ENCODE measurements at places on chromosomes 6 and 20.

- DNase-seq: no peak
Observed at GRCh38 chr6:48764286-48765044, 653.5 kb upstream of the PTCHD4 start.

DNA sequence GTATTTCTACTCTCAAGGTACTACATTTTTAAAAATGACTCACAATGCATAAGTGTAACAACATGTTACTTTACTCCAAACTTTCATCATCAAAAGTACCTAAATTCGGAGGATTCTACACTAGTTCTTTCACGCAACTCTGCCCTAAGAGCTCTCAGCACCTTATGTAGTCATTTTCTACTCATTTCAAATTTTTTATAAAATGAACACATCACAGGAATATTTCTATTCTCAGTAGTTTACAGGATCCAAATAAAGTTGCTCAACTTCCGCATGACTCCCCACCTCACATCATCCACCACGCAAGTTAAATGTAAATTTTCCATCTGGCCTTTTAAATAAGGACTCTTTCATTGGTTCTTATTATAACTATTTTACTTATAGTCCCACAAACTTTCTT lies 344.9 kb upstream of the MANEA start:
- DNase-seq: no peak

GRCh38 chr6:14659841-14660240 lies 542.3 kb downstream of the CD83 start:
- DNase-seq: no peak

- no peak for DNase-seq
Observed at GRCh38 chr6:12614456-12614855, 102.1 kb upstream of the PHACTR1 start.

DNA sequence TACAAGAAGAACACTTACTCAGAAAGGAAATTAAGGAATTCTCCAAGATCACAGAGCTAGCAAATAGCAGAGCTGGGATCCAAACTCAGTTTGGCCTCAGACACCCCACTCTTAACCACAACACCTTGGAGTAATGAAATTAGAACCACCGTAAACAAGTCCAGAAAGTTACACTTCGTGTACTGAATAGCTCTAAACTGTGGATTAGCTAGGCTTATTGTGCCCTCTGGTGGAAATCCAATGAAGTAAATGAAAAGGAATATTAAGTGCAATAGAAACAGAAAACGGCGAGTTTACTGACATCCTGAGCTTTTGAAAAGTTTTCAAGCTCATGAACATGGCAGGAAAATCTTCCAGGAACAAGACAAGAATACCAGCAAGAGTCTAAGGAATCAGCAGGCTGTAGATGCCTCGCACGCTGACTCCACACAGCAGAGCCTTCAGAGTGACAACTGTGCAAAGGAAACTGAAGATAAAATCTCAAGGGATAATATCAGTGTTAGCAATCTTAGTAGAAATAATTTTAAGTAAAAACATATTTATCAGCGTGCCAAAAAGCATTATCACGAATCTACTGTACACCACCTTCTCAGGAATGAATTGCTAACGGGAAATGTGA lies 34.6 kb downstream of the FBXO5 start:
- no peak for DNase-seq

- no peak for DNase-seq
Observed at GRCh38 chr20:59676126-59676850, 71.9 kb downstream of the PHACTR3 start.

DNA sequence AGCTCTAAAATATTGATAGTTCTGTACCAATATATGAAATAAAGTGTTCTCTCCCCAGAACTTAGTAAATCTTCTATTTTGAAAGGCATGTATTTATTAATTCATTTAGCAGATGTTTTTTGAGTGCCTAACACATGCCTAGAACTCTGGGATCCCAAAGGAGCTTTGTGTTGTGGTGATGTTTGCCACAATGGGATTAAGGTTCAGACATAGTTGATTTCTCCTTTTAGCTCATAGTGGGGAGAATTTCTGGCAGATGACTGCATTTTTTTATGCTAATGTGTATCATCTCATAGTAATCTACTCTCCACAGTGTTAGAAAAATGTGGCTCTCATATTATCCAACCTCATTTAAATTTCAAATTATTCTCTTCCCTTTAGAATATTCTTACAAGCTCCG lies 21.7 kb downstream of the MYB start:
- DNase-seq: no peak

GRCh38 chr6:31765910-31766794 lies 3.7 kb downstream of the SAPCD1 start:
- DNase-seq: no peak

DNA sequence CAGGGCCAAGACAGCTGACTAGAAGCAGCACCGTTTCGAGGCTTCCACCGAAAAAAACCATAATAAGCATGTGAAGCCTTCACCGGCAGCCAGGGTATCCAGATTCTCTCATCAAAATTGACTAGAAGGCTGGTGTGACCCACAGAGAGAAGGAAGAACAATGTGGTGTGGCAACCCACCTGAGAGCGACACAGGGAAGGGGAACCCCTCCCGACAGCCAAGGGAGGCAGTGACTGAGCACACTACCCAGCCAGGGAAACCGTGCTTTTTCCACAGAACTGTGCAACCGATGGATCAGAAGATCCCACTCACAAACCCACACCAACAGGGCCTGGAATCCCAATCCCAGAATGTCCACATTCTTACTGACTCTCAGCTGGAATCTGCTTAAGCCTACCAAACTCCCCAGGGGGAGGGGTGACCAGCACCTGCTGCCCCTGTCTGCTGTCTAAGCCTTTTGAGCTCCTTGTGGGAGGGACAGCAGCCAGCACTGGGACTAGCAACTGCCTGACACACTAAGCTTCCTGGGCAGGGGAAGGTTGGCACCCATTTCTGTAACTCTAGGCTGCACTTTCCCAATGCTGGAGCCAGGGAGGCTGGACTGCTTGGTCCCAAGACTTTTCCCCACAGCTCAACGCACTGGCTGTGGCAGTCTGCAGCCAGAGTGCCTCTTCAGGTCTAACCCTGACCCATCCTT lies 231.9 kb upstream of the FAM83B start:
- DNase-seq: no peak

DNA sequence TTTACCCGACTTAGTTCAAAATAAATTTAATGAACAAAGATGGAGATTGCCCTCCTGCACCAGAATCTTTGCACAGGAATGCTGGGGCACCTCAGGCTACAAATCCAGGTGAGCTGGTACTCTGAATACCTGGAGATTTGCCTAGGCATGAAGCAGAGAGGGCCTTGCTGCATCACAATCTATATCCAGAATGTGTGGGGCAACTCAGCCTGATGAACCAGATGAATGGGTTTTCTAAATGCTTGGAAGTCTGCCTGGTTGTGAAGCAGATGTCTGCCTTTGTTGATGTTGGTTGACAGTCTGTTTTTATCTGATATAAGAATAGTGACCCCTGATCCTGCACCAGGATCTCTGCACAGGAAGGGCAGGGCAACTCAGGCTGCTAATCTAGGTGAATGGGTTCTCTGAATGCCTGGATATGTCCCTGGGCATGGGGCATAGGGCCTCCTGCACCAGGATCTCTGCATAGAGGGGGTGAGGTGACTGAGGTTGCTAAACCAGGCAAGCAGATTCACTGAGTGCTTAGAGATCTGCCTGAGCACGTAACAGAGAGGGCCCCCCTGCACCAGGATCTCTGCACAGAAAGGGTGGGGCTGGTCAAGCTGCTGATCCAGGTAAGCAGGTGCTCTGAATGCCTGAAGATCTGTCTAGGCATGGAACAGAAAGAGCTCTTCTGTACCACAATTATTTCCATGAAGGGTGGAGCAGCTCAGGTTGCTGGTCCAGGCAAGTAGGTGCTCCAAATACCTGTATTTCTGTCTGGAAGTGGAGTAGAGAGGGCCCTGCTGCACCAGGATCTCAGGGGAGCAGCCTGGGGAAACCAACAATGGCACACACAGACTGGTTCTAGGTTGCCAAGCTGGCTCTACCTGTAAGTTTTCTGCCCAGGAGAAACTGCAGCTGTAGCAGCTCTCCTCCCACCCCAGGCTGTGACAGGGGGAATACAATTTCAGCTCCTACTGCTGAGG lies 437.5 kb downstream of the MMUT start:
- no peak for DNase-seq

DNA sequence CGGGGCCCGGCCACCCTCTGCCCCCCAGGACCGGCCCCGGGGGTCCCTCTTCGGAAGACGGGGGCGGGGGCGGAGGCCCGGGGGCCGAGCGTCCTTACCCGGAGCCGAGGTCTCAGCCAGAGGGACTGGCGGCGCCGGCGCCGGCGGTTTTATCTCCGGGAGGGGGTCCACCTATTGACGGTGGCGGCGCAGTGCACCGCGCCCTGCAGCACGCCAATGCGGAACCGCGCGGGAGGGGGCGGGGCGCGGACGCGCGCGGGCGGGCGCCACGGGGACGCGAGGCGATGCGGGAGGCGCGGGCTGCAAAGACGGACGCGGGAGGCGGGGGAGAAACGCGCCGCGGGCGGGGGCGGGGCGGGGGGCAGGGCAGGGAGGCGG lies at the start of gene EEF1A2:
Gene EEF1A2, minus strand, starts transcription at position 124 of the 378 bp plus-strand sequence. CDS start 1,320 bp downstream, outside the sequence.
- peak; percentile 45 for DNase-seq

DNA sequence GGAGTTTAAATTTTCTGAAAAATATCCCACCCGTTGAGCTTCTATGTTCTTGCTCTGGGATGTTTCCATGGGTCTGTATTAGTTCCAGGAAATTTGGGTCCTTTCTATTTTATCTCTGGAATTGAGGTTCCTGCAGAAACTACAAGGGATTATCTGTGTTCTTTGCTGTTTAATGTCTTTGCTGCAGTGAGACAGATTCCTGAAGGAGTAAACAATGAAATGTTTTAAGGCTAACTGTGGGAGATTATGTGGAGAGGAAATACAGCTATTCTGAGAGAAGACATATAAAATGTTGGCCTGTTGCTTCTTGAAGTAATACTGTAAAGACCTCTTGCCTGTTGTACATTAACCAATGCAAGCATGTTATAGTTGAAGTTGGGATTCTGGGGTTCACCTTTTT lies 43.5 kb downstream of the SAMD5 start:
- no peak for DNase-seq

GRCh38 chr6:46935687-46936086 lies 13.9 kb upstream of the ADGRF5 start:
- DNase-seq: no peak

DNA sequence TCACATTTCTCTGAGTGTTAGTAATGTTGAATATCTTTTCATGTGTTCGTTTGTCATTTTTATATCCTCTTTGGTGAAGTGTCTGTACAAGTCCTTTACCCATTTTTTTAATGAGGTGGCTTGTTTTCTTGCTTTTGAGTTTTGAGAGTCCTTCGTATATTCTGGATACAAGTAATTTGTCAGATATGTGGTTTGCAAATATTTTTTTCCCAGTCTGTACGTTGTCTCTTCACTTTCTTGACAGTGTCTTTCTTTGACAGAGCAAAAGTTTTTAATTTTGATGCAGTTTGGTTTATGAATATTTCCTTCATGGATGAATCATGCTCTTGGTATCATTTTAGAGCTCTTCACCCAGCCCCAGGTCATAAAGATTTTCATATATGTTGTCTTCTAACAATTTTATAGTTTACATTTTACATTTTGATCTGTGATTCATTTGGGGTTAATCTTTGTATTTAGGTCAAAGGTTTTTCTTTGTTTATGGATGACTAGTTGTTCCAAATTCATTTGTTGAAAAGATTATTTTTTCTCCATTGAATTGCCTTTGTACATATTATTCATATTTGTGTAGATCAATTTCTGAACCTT lies 152.5 kb downstream of the MRPL14 start:
- no peak for DNase-seq

DNA sequence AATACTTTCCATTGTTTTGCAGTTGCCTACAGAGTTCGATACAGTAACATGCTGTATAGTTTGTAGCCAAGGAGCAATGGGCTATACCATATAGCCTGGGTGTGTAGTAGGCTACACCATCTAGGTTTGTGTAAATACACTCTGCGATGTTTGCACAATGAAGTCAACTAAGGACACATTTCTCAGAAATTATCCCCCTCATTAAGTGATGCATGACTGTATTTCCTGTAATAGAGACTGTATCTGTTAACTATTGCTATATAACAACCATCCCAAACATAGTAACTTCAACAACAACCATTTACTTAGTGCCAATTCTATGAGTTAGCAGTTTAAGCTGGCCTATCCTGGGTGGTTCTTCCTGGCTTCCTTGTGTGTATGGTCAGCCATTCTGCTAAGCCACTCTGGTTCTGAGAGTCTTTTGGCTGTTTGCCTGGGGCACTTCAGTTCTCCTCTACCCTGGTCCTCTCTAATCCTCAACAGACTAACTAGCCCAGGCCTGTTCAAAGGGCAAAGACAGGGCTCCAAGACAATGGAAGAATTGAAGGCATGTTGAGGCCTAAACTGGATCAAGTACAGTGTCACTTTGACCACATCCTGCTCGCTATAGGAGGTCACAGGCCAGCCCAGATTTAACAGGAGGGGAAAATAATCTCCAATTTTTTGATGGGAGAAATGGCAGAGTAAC lies 124.0 kb downstream of the PLCB1 start:
- no peak for DNase-seq

- no peak for DNase-seq
Observed at GRCh38 chr20:41265938-41266337, 51.6 kb downstream of the ZHX3 start.

DNA sequence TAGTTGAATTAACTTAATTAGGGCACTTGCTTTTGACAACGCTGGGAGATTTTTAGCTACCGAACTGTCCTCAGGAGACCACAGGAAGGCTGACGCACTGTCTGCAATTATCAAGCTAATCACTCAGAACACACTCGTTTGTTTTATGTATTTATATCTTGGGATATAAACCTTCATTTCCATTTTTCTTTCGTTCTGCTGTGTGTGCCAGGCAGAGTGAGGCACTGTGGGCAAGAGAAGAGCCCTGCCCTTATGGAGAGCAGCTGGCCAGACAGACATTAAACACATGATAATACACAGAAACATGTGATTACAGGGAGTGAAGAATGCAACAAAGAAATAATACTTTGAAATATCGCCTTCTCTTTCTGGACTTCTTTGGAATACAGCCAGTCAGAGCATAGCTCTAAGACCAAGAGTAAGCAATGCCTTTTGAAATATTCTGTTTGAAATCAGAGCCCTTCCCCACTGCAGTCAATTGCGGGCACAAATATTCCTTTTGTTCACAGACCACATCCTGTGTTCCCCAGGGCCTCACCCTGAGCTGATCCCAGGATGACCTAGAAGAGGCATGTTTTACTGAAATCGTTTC lies 96.8 kb downstream of the ANKRD60 start:
- no peak for DNase-seq

Measured in T follicular helper cell (primary cell).